ENCODE measurements at places on chromosomes 6 and 20.

DNA sequence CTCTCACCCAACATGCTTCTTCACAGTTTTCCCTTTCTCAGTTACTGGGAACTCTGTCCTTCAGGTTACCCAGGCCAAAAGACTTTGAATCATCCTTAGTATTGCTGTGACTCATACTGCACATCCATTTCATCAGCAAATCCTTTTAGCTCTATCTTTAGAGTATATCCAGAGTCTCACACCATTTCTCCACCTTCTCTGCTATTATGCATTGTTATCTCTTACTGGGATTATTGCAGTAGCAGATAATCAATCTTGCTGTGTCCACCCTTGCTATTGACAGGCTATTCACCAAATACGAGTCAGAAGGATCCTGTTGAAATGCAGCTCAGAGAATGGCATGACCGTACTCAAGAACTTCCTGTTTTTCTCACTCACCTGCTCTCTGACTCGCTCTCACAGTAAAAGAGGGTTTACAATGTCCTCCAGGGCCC lies 57.3 kb downstream of the BCKDHB start:
- DNase-seq: no peak

DNA sequence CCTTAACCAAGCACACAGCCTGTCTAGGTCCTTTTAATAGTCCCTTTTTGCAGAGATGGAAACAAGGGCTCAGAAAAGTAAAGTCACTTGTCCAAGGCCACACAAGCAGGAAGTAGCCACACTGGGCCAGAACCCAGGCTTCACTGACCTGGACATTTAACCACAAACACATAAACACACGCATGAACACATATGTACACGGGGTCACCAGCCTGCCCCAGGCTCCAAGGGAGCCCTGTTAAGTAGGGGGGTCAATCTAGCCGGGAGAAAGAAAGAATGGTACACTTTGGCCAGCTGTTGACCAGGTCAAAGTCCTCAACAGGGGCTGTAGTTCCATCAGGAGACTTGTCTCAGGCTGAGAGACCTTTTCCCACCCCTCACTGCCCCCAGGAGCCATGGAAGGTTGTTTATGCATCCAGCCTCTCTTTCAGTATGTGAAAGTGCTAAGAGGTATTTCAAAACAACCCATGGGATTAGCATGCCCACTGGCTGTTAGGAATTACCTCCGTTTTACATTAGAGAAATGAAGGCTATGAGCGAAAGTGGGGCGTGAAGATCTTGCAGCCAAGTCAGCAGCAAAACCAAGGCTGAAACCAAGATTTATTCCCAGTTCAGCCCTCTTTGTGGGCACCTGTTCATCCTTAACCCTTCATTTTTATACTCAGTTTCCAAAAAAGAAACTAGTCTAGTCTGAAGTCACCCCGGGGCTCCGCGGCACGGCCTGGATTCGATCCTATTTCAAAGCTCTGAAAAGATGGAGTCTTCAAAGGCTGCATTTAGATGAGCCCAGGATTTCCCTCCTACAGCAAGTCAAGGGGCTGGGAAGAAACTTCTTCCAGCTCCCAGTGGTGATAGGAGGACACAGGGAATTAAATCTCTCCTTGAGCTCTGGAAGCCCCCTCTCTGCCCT lies 9.8 kb downstream of the SDC4 start:
- DNase-seq: no peak

DNA sequence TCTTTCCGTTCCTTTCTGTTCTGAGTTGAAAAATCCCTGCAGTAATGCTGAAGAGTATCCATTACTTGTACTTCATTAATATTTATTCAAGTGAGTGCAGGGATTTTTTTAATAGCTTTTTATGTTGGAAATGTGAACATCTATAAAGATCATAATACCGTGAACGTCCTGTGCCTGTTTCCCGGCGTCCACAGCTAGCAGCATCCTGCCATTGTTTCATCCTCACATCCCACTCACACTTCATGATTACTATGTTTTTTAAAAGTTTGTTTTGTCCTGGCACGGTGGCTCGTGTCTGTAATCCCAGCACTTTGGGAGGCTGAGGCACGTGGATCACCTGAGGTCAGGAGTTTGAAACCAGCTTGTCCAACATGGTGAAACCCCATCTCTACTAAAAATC lies 54.3 kb downstream of the SASH1 start:
- DNase-seq: no peak

DNA sequence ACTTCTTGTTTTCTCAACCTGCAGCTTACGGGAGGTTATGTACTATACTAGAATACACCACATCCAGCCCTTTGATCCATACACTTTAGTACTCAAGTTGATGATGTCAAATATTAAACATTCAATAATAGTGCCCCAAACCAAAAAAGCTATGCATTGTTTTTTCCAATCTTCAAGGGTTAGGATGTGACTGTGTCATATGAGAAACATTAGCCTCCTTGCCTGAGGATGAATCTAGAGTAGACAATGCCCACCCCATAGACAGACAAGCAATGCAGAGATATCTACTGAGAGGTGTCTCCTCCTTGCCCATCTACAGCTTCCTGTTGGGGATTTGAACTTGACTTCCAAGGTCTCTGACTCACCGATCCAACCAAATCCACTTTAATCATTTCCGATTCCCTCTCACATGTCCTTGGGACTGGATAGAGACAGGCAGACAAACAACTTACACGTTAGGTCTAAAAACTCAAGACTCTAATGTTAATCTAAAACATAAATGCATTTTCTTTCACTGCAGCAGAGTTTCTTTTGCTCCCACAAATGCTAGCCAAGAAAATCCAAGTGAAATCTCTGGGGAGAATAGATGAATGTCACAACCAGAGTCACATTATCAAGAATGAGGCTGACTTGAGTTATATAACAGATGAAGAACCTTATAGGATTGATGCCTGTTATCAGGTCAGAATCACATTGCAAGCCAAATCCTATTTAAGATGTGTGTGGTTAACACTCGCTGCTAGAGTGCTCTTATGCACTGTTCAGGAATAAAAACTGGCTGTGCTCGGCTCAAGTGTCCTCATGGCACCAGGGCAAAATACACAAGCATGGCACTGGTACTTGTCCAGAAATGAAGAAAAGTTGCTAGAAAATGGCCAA lies 75.5 kb upstream of the TNFAIP3 start:
- no peak for DNase-seq

DNA sequence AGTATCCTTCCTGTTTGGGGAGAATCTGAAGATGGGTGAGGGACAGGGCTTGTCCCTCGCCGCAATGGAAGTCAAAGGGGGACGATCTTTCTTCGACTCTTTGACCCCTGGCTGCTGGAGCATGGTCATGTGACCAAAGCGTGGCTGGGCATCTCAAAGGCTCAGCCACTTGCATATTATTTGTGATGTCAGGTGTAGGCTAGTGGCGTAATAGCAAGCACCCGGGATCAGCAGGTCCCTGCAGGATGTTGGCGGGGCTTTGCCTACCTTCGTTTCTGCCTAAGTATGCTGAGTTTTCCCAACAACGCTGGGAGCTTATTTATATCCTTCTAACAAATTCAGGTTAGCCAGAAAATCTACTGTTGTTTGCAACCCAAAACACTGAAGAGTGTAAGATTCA lies 50.3 kb upstream of the IL20RA start:
- DNase-seq: no peak

GRCh38 chr6:116697480-116697879 lies 16.5 kb downstream of the KPNA5 start:
- DNase-seq: no peak

GRCh38 chr6:90346729-90347128 lies 50.1 kb upstream of the BACH2 start:
- no peak for DNase-seq

- DNase-seq: no peak
Observed at GRCh38 chr6:18656506-18656905, 269.4 kb downstream of the RNF144B start.

DNA sequence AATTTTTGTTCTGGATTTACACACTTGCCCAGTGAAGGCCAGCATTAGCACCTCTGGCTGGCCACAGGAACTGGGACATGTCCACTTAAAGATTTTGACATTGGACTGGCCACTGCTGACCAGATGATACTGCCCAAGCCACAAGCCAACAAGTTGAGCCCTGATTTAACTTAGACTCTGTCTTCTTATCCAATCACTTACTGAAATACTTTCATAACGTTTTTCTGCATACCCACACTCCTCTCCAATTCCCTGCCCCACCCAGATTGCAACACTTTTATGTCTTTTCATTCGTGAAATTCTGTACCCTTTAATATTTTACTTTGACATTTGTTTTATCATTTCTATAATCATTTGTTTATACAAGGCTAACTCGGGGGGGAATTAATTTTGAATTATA lies 170.3 kb upstream of the TAB2 start:
- DNase-seq: no peak

- no peak for DNase-seq
Observed at GRCh38 chr20:3815703-3816315, 4.5 kb upstream of the AP5S1 start.

DNA sequence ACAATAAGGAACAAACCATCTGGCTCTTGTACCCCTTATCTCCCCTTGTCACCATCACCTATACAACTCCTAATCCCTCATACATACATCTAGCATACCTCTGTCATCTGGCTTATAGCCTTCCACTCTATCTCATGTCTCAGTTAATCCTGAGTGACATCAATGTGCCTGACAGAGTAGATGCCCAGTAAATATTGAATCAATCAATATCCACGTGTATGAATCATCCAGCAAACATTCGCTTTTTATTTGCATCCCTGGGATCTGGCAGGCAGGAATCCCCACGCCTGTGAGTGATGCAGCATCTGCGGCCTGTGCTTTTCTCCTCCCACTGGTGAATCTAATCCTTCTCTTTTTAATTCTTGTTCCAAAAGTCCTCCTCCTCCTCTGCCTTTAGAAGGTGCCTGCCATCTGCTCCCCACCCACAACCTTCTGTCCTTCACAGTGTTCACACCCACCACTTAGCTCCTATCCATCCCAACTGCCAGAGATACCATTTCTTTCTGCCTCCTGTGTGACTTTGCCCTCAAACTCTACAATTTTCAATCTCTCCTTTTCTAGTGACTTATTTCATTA lies 37.6 kb downstream of the ZNF391 start:
- DNase-seq: no peak

DNA sequence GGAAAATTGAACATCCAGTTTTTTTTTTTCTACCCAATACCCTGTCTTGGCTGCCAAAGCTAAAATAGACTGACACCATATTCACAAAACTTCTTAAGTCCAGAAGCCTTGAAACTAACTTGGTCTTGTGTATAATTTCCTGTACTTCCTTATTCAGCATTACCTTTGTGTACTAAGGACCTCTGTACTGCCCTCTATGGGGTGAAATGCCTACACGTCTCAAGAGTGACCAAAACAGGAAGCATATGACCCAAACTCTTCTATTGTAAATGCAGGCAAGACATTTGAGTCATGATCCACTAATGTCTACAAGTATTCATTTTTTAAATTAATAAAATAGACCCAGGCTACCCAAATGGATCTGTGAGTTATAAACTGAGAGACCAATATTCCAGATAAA lies 50.4 kb downstream of the HMGCLL1 start:
- DNase-seq: no peak

DNA sequence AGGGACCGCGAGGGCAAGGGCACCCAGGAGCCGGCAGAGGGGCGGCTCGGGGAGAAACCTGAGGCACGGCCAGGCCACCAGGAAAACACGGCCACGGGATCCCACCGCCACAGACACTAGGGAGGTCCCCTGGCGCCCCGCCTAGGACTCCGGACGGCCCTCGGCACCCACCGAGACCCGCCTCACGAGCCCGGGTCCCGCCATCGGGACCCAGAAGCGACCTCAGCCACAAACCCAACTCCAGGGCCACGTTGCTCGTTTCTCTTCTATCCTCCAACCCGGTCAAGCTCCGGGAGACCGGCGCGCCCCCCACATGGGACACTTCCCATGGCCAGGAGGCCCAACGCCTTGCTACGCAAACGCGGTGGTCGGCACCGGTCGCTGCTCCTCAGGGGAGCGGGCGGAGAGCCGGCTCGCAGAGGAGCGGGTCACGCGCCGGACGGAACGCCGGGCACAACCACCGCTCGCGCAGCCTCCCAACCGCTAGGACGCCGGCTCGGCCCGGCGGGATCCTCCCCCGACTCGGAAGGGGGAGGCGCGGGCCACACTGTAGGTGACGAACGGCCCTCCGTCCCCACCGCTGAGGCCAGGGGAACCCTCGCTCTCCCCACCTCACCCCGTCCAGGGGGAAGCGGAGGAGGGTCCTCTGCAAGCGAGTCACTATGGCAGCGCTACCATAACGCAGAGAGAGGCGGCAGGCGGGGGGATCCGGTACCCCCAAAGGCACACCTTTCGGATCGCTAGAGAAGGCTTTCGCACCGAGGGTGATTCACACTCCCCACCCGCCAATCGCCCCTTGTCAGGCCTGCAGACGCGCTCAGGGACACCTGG lies 1514.1 kb upstream of the DEFB115 start:
- no peak for DNase-seq

DNA sequence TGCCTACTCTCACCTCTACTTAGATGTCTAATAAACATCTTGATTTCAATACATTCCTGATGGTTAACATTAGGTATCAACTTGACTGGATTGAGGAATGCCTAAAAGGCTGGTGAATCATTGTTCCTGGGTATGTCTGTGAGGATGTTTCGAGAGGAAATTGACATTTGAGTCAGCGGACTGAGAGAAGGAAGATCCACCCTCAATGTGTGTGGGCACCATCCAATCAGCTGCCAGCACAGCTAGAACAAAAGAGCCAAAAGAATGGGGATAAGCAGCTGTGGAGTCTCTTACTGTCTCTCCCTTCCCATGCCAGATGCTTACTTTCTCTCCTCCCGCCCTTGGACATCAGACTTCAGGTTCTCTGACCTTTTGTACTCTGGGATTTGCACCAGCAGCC lies 128.6 kb upstream of the HS3ST5 start:
- DNase-seq: no peak

- DNase-seq: no peak
Observed at GRCh38 chr6:81896525-81897503, 144.3 kb upstream of the TENT5A start.

DNA sequence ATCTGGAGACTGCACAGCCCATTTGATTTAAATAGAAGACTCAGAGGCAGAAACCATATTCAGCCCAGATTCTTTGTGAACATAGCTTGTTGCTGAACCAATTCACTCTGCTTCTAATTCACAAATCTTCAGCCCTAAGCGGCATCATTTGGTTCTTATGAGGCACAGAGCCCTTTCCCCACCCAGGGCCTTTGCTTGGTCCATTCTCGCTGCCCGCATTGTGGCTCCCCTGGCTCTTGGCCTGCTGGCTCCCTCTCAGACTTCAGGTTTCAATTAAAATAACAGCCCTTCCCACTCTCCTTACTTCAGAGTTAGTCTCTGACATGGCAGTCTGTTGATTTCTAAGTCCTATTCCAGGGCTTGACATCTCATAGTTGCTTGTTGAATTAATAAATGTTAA lies 9.4 kb upstream of the TMEM14A start:
- DNase-seq: no peak

DNA sequence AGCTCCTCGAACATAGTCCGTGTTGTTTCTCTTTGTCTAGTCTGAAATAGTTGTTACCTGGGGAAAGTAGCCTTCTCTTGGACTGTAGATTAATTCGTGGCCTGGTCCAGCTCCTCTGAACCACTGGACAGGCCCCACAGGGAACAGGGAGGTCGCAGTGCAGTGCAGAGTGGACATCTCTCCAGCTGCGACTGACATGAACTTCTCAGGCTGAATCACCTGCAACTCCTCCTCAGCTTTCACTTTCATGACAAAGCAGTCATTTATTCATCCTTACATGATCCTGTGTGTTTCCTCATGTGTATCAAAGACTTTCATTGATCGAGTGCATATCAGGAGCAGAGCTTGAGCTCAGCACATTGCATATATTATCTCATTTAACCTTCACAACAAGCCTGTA lies 19.1 kb upstream of the SIRPG start:
- DNase-seq: no peak
